Hypothalamus (tissue), 51 donors: ENCODE measurements at places on chromosomes 5 and 9.

DNA sequence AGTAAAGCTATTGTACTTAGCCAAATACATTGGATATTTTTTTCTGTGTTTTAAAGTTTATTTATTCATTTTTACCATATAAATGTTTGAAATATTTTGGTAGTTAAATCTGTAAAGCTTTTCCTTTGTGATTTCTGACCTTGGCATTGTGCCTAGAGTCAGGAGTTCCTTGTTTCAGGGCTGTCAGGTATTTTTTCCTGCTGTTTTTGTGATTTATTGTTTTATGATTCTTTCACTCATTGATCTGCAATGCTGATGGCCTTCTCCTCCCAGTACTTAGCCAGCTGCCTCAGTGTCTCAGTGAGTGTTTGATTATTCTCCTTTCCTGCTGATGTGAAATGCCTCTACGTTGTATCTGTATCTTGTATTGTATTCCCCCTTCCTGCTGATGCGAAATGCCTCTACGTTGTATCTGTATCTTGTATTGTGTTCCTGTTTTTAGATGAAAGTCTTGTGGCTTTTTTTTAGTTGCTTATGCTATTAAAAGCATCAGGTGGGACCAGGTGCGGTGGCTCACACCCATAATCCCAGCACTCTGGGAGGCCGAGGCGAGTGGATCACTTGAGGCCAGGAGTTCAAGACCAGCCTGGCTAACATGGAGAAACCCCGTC, 61.0 kb downstream of the EHMT1 start:
- no peak for DNase-seq

DNA sequence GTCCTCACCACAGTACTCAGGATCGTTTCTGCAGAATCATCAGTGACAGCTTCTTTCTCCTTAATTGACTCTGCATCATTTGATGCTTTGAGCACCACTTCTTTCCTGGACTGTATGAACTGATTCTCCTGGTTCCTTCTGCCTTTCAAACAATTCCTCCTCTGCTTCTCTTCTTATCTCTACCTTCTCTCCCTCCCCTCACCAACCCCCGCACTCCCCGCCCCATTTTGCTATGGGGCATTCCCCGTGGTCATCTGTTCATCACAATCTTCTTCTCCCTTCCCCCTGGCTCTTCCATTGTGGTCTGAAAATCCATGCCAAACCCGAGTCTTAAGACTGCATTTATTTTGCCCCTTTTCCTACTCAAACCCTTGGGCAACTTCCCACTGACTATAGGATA, 57.9 kb downstream of the FAM78A start:
- no peak for DNase-seq

GRCh38 chr5:144333336-144333920, 162.8 kb downstream of the KCTD16 start:
- DNase-seq, result no peak

- no peak for DNase-seq
Measured at GRCh38 chr5:170247363-170247762, 14.6 kb downstream of the C5orf58 start.

GRCh38 chr5:150436141-150436680, 13.3 kb downstream of the RPS14 start:
- peak; percentile 83 for DNase-seq

DNA sequence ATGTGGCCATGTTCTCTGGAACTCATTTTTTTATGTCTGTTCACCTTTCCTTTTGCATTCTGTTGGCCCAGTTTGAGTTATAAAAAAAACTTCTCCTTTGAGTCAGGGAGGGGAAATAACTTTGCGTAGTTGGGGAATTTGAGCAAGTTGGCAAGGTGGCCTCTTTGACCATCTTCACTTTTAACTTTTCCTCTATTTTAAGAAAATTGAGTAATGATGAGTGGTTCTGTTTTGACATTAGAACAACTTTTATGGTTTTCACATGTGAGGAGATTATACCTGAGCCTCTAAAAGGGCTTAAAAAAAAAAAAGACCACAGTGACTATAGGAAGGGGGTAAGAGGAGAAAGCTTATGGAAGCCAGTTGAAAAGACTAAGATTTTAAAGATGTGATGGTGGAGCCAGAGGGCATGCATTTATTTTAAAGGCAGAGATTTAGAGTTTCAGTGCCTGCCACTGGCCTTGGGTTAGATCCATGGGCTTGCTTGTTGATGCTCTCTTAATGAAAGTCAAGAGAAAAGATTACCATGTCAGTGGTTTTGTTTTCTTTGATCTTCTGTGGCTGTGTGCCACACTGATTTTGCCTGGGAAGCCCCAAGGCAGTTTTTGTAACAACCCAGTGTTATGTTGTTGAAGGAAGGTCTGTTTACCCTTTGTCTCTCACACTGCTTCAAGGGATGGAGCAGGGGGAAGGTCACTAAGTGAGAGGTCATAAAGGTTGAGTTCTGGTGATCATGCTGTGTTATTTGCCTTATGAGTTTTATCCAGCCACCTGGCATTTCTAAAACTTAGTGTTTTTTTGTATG, 219.7 kb upstream of the CD180 start:
- no peak for DNase-seq

DNA sequence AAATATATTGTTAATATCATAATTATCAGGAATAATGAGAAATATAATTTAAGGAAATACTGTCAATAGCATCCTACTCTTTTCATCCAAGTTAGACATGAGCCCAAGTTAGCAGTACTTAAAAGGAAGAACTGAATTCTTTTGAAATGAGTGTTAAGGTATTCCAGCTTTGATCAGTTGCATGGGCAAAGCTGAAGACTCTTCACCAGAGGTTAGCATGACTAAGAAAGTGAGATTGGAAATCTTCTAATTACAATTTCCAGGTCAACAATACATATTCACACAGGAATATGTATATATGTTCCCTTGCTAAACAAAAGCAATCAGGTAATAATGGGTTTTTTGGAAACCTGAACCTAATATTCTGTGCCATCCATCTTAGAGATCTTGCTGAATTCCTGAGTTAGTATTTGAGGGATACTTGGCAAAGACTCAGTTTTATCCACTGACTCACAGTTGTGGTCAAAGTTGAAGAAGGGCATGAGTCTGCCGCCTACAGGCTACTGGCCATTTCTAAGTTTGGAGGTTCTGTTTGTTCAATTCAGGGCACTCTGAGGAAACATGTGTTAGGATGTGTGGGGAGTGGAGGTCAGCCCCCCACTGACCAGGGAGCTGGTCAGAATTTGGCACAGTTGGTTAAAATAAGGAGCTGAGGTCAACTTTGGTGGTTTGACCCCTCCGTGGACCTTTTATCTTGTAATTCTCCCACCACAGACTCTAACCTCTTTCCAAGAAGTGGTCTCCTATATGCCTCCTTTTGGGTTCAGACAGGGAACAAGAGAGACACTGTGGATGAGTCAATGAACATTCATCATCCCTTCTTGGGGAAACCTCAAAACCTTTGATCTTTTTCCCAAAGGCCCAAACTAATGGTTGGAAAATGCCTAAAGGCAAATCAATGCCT, 118.3 kb downstream of the PIK3R1 start:
- DNase-seq, result no peak

DNA sequence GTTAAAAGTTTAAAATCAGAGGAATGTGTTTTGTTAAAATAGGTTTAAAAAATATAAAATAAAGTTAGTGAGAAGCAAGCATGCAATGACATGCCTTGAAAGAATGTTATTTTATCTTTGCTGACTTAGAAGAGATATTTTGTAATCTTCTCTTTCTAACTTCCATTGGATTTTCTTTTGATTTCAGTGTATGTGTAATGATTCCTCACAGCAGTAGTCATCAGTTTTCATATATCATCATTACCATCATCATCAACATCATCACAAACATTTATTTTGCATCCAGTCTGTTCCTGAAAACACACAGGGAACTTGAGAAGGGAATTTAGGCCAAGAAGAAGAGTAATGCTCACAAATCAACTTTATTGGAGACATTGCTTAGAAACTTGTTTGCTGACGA, 699.6 kb downstream of the TAF11L14 start:
- DNase-seq, result no peak

DNA sequence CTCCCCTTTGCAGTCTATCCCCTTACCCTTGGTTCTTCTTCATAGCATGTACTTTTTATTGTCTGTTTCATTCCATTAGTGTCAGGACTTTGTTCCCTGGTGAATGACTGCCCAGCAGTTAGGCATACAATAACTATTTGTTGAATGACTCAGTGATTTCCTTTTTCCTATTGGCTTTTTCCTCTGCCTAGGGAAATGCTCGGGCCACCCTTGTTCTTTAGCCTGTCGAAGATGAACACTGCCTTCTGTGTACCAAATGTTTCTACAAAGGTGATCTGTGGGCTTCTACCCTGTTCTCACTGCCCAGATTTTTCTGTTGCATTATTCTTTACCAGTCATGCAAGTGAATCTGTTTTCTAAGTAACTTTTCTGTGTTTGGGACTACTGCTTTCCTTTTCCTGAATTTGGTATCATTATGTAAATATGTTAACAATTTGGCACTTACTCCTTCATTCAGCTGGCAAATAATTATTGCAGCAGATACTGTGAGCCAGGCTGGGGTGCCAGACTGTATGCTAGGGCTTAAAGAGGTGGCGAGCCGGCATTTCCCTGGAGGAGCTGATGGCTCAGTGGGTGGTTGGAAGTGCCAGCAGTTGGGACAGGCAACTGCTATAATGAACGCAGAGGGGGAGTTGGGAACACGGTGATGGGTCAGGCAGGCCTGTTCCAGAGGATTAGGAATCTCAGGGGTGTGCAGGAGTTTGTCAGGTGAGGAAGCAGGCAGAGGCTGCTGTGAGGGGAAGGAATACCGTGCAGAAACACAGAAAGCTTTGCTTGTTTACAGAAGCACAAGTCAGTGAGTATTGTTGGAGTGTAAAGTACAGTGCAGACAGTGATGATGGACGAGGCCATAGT, 30.6 kb downstream of the KDM4C start:
- no peak for DNase-seq

GRCh38 chr5:149177911-149178565, 36.7 kb downstream of the ABLIM3 start:
- DNase-seq, result no peak

- no peak for DNase-seq
Measured at GRCh38 chr5:69136293-69136692, 30.7 kb upstream of the CCNB1 start.

GRCh38 chr5:56951126-56951945, 587 bp downstream of the MIER3 start:
- DNase-seq, result peak; percentile 20

DNA sequence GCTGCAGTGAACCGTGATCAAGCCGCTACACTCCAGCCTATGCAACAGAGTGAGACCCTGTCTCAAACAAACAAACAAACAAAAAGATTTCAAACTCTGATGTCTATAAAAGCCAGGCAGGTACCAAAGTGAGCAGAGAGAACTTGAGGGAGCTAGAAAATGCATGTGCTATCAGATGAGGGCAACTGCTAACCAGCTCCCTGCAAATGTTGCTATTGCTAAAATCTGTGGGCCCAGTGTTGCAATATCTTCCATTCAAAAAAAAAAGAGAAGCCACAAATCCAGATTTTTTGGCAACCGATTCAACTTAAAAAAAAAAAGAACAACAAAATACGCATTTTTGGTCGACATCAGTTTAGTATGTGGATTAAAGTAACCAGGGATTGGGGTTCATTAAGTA, 5.5 kb downstream of the UBE2D2 start:
- no peak for DNase-seq

DNA sequence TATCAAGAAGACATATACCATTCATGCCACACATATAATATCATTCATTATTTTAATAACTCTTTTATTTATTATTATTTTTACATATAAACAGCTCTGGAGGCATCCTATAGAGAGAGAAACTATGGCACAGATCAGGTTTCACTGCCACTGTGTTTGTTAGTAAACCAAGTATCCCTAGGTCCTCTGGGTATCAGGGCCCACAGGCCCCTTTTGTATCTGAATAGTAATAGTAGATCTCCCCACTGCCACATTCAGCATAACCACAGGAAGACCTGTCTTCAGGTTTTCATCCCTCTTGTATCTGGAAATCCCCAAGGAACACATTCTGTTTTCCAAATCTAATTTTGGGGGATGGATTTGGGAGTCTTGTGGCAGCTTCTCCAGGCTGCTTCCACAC, 94.0 kb downstream of the SPATA31D1 start:
- no peak for DNase-seq

GRCh38 chr9:134316449-134317160, 9.7 kb upstream of the RXRA start:
- DNase-seq, result peak; percentile 31

DNA sequence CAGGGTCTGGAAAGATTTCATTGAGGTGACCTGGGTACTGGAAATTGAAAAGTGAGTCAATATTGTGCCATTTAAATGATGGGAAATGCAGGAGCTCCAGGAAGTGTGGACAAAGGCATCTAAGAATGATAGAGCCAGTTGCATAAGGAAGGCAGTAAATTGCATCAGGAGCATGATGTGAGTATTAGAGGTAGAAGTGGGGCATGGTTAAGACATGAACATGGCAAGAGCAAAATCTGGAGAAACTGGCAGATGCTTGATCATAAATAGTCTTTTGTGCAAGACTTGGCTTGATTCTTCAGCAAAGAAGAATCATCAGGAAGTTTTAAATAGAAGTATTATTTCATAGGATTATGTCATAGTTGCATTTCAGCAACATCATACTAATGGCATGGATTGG, 157.4 kb upstream of the PUM3 start:
- DNase-seq, result no peak

DNA sequence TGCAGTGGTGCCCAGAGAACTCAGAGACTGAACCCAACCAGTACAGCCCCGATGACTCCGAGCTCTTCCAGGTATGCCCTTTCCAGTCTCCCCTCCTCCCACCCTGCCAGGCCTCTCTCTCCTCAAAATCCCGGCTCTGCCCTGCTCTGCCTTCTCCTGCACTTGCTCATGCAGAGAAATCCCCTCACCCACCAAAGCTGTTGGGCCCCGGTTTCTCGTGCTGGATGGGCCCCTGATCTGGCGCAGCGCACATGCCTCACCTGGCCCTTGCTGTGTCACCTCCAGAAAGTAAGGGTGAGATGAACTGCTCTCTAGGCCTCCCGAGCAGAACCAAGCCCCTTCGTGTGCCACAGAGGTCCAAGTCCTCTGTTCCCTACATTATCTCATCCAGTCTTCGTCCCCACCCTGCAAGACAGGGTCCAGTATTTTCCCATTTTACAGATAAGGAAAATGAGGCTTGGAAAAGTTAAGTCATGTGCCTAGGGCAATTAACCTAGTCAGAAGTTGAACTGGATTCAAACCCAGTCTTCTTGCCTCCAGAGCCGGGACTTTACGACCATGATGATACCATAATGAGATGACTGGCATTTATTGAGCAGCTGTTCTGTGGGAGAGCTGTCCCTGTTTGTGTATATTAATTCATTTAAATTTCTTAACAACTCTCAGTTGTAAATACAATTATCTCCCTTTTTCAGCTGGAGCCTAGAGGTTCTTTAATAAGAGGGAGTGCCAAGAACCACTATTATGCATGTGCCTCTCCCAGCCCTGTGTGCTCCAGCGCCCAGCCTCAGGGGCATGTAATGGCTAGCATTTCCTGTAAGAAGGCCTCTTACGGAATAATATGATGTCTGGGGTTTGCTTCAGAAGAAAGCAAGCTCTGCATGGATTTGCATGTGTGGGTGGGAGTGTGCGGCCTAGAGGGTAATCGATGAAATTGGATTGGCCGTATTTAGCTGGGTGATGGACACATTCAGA, 90.7 kb downstream of the PPARGC1B start:
- no peak for DNase-seq
